ENCODE measurements at places on chromosomes 16 and 17. TPM values are rescaled to one million over a fixed set of nuclear protein-coding genes. Genes with fewer than 3 reads are reported as not detected.

WSB1 gene
- 59.1 TPM for total RNA-seq

MYO18A gene
- total RNA-seq: 42.8 TPM

WNT9B gene
- total RNA-seq: 0.23 TPM

RAB26 gene
- total RNA-seq: not detected
